CD4-positive, alpha-beta T cell (primary cell): ENCODE measurements at places on chromosomes 3 and 15.
A peak's percentile ranks its signal among the peaks of the same experiment; 100 is the strongest.

DNA sequence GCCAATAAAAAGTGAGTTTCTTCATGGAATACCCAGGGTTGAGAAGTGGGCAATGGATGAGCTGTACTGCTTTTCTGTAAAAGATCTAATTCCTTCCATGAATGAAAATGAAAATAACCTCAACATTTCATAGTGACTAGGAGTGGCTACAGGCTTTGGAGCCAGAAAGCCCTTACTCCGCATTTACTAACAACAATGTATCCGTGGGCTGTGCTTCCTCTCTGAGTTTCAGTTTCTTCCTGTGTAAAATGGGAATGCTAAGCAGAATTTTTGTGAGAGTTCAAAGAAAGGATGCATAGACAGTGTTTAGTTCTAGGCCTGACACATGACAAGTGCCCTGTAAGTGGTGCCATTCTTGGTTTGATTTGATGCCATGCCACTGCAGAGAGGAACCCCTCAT, 47.5 kb upstream of the TM4SF1 start:
- DNase-seq, result no peak

DNA sequence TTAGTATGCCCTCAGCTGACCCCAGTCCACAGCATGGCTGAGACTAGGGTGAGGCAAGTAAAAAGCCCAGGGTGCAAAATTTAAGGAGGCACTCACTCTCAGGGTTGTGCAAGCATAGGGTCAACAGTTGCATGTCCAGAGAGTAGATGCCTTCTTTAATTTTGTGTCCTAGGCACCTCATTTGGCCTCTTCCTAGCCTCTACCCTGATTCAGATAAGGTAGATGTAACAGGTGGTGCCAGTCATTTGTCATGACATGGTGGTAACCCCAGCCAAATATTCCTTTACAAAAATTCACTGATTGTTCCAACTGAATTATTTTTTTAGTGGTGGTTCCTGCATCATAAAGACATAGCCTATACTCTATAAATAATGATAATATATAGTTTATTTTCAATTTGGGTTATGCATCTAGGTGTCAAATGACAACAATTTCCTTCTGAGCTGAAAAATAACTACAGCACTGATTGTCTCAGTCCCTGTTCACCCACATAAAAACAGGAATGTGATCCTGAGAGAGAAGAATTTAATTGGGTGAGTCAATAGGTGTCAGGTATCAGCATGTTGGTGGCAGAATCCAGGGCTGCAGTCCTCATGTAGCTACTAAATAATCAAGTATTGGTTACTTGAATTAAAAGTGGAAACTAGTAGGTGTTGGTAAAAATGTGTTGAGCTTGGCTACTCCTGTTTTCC, 44.2 kb upstream of the TIPARP start:
- no peak for DNase-seq

- no peak for DNase-seq
Observed at GRCh38 chr3:31465999-31466398, 66.7 kb upstream of the STT3B start.

GRCh38 chr3:69012100-69012799, 1.2 kb downstream of the EOGT start:
- DNase-seq, result no peak

DNA sequence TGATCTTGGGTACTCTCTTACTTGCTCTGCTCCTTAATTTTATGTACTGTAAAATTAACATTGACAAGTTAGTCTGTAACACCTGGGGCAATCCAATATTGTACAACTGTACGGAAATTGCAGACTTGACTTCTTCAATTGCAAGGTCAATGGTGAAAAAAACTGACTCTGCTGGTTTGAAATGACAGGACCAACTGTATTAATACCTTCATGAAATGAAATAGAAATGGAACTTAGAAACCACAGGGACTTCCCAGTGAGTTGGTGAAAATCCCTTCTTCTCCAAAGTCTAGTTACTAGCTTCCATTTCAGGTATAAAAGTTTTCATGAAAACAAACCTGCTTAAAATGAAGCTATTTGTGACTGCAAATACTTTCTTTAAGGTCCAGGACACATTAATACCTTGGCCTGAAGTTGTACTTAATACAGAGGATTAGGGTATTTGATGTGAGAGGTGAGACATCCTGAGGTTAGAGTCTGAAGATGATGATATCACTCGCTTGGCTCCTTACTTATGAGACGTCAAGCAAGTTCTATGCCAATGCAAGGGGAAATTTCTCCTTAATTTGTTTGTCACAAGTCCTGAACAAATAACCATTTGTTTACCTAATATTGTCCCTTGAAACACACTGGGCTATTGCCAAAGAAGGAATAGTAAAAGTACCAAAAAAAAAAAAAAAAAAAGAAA, 226.2 kb upstream of the TP63 start:
- DNase-seq, result peak; percentile 5

GRCh38 chr3:127065561-127066290, 82.8 kb downstream of the PLXNA1 start:
- no peak for DNase-seq

GRCh38 chr3:76920511-76920910, 119.4 kb upstream of the ROBO2 start:
- DNase-seq, result no peak

- no peak for DNase-seq
Observed at GRCh38 chr15:58665672-58666071, 83.8 kb downstream of the ADAM10 start.

DNA sequence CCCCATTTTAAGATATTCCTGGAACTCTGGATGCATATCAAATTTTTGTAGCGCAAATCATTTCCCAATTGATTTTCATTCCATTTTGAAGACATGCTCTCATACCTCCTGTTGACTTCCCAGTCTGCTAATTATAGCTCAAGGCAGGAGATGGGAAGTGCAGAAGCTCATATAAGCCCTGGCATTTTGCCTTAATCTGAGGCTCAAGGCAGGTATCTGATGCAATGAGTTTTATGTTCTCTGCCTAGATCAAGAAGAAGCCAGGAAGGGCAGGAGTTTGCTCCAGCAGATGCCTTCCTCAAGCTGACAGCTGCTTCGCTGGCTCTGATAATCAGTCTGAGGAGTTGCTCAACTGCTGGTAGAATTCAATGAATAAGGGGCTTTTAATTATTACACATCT, 65.6 kb upstream of the NEDD4 start:
- no peak for DNase-seq

GRCh38 chr3:22779737-22780136, 423.4 kb upstream of the UBE2E2 start:
- DNase-seq, result no peak

DNA sequence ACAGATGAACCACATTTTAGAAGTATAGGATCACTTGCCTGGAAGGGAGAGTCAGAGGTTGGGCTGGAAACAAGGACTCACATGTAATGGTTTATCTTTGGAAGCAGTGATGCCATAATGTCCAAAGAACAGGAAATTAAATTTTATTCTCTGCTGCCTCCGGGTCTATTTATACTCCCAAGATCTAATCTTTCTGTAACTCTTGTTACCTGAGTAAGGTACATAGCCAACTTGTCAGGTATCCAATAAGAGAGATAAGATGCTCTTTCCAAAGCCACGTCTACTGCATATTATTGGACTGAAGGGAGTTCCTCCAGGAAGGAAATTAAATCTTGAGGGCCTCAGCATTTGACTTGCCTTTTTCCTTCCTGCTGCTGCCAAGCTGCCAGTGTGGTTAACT, 71.0 kb downstream of the CRYGS start:
- DNase-seq, result no peak

DNA sequence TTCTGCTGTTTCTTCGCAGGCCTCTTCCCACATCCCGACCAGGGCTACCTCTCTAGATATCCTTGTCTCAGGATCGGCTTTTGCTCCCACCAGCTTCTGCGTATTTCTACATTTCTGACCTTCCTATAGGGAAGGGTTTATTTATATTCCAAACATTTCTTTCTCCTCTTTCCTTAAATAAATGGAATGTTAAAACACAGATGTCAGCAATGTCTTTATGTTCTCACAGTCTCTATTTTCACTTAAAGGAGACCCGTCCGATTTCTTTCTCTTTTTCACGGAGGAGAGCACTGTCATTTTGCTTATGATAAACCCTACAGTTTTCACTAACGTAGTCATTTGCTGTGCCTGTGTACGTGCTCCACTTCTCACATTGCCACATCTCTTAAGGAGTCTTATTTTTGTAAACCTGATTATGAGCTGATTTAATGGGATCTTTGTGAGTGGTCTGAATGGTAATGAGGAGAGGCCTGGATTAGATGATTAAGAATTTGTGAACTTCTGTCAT, 630 bp downstream of the KIF15 start:
- DNase-seq, result no peak

DNA sequence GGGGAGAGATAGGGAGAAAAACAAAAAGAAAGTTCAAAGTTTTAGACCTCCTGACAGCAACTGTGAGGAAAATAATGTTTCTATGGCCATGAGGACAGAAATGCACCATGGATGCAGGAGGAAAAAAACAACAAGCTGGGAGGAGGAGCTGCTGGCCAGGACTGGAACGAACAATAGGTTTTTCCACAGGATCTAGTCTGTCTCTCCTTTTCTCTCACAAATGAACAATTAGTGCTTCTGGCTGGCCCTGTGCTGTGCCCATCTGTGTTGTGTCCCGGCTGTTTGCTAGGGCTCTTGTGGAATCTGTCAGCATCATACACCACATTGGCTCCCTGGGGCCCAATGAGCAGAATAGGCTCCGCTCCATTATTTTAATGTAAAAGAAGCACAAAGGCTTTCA, 15.2 kb downstream of the GK5 start:
- no peak for DNase-seq

DNA sequence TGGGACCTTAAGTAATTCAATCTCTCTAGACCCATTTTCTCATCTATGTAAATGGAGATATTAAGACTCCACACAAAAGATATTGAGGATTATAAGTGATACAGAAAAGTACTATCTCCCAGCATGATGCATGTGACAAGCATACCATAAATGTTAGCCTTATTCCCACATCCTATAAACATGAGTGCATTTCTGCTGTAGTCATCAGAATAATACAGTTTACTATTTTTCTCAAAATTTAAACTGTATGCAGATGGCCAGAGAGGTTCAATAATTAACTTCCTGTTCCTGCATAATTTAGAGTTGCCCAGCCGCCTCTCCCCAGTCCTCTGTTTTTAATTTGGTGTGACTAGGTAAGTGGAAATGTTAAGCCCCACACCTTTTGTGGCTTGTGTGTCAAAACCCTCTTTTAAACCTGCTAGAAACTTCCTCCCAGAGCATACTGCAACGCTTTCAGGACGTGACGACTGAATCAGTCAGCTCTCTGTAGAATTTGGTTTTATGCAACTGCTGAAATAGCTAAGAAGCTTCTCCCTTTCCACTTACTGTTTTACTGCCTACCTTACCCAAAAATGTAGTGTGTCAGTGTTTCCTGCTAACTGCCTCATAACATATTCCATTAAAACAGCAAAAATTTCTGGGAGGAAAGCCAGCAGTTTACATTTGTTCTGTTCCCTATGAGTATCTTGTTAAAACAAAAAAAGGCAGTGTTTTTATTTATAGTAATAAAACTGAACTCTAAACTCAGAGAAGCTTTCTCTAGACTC, 1037.9 kb downstream of the EPHA3 start:
- no peak for DNase-seq

GRCh38 chr3:128453501-128454309, 13.0 kb downstream of the DNAJB8 start:
- no peak for DNase-seq
